ENCODE measurements at places on chromosomes 7 and 10.
A peak's percentile ranks its signal among the peaks of the same experiment; 100 is the strongest.

DNA sequence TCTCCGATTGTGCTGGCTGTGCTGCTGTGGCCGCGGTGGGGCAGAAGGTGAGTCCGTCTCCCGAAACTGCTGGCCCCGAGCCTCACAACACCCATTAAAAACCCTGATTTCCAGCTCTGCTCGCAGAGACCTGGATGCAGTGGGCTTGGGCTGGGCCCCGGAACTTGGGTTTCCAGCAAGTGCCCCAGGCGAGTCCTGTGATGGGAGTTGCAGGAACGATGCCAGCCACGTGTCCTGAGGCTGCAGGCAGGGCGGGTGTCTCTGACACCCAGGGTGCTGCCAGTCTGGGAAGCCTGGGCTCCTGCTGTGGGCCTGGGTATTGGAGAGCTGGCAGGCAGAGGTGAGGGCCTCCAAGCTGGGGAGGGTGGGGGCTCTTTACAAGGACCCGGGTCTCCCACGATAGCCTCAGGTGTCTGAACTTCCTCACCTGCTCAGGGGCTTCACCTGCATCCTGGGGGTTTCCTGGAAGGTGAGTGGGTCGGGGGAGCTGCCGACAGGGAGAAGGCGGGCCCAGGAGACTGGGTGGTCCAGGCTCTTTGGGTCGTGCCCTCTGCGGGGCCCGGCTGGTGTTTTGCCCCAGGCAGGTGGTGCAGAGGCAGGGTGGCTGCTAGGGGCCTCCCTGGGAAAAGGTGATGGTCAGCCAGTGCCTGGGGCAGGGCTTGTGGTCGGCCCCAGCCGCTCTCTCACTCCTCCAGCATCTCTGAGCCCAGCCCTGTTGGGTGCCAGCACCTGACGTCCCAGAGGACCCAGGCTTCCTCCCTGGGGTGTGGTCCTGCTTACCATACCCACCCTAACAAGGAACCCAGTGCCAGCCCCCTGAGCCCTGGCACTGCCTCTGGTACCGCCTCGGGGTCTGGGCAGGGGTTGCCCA lies 180.3 kb downstream of the DNAJB6 start:
- no peak for DNase-seq

GRCh38 chr10:123562811-123563580 lies 103.2 kb upstream of the GPR26 start:
- DNase-seq = no peak

GRCh38 chr10:104804880-104805279 lies 163.8 kb downstream of the SORCS3 start:
- DNase-seq = no peak

DNA sequence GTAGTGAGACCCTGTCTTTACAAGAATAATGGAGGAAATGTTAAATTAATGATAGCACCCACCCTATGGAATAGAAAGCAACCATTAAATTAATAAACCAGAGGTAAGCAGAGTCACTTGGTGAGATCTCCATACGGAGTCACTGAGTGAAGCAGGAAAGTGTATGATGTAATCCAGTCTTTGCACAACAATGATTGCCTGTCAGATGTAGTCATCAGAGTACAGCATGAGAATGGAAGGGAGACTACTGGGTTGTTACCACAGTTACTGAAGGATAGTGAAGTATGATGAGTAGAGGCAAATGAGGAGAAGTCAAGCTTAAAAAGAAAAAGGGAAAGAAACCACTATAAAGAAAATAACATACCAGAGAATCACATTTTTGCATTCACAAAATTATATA lies 371.9 kb upstream of the SHH start:
- no peak for DNase-seq

DNA sequence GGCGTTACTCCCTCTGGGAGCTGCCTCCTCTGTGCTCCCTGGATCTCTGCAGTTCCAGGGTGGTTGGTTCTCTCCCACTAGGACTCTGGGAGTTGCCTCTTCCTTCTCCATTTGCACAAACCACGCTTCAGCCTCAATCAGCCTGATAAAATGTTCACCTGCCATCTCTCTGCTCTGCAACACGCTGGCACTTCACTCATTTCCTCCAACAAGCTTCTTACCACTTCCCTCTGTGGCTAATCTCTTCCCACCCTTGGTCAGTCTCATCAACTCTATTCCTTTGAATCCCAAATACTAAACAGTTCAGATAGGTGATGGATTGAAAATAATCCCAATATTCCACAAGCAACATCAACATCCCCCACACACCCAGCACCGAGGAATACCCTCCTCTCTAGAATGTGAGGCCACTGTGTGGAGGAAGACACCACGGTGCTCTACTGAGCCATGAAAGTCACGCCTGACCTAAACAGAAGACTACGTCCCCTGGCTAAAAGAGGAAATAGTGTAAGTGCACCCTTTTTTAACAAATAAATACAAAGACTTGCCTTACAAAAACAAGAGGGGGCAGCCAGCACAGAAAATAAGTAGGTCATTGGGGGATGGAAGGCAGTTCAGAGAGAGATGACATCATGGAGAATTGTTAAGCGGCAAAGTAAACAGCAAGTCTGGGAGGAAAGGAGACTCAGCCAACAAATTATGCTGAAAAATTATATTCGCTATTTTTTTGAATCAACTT lies 1.9 kb upstream of the FAM170B start:
- no peak for DNase-seq

- DNase-seq = no peak
These were observed 469.5 kb downstream of the POM121L12 start for GRCh38 chr7:53504914-53505313.

GRCh38 chr7:82044497-82045080 lies 274.7 kb upstream of the HGF start:
- DNase-seq = no peak

DNA sequence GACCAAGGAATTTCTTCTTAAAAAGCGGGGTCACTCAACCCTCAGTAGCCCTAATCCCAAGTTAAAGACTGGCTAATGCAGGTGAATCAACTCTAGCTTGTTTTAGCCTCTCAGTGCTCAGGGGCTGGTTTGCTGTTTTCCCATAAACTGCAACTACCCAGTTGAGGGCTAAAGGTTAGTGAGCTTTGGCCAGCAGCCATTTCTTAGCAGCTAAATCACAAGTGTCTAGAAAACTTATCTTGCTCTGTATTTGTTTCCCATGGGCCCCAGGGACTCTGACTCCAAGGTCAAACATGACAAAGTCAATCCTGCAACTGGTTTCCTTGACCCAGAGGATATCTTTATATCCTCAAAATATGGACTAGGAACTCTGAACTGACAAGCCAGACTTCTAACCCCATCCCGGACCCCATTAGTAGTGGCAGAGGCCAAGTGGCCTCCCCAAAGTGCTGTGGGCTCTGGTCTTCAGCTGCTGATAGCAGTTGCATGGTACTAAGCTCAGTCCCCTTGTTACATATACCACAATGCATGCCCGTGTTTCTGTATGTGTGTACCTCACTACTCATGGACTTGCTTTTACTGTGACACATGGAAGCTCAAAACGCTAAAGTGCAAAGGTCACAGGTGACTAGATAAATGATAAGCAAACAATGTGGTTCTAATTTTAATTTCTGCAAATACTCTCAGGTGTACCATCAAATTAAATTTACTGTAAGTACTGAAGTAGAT lies 793.0 kb upstream of the IGFBP3 start:
- no peak for DNase-seq

DNA sequence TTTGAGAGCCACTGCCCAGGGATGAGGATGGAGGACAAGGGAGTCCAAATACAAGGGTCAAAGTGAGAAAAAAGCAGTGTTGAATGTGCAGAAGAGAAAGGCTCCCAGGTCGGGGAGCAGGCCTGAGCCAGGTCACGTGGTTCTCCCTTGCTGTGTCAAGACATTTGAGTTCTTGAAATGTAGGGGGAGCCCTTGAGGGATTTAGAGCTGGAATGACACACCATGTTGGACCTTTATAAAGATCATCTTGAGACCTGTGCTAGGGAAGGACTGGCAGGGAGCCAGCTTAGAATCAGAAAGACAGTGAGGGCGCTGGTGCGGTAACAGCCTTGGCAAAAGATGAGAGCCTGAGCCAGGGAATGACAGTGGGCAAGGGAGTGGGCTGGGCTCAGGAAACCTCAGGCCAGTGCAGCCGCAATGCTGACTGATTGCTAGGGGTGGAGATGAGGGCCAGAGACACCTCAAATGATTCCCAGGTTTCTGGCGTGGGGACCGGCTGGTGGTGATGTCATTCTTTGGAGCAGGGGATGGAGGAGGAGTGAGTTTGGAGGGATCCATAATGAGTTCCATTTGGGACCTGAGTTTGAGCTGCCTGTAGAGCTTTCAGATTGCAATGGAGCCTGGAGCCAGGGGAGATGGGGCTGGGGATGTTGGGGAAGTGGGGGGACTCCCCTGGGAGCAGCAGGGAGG lies 120.1 kb downstream of the PTPN20 start:
- DNase-seq = no peak

GRCh38 chr7:83468251-83468739 lies 180.6 kb downstream of the SEMA3E start:
- peak; percentile 87 for DNase-seq

DNA sequence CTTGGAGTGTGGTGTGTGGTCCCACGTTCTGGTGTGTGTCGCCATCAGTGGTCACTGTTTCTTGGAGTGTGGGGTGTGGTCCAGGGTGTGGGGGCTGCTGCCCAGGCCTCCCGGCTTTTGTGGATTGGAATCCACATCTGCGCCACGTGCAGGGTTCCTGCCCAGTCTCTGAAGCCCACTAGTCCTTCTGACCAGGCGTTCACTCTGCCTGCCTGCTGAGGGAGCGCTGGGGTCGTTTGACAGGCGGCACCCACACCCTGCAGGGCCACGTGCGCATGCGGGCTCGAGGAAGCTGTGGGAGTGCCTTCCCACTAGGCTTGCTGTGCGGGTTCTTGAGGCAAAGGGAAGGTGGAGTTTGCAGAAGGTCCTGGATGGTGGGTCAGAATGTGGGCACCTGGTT lies 51.4 kb downstream of the INPP5A start:
- DNase-seq = no peak

Measured in T1000 (cell line).